Hepatocyte (in vitro differentiated cells): ENCODE measurements at places on chromosomes 7 and 10. TPM values are rescaled to one million over a fixed set of nuclear protein-coding genes. Genes with fewer than 3 reads are reported as not detected.
A peak's percentile ranks its signal among the peaks of the same experiment; 100 is the strongest.

- DNase-seq, result no peak
Observed at GRCh38 chr7:116148108-116148507, 62.2 kb upstream of the TES start.

DNA sequence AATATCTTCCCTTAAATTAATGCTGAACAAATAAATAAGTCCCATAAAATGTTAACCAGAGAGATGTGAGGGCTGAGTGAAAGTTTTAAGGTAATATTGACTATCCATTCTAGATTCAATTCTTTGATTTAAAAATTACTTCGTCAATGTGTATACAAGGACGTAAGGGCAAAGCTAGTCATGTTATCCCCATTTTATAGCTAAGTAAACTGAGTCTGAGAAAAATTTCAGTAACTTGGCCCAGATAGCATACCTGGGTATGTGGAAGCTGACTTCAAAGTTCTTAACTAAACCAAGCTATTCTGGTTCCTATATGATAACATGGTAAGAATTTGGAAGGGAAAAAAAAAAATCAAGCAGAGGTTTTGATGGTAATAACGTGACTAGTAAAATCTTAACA lies 72.4 kb downstream of the CADPS2 start:
- no peak for DNase-seq

TSPAN15 gene
- polyA plus RNA-seq, result 58.5 and 66.4 TPM in 2 replicates

DNA sequence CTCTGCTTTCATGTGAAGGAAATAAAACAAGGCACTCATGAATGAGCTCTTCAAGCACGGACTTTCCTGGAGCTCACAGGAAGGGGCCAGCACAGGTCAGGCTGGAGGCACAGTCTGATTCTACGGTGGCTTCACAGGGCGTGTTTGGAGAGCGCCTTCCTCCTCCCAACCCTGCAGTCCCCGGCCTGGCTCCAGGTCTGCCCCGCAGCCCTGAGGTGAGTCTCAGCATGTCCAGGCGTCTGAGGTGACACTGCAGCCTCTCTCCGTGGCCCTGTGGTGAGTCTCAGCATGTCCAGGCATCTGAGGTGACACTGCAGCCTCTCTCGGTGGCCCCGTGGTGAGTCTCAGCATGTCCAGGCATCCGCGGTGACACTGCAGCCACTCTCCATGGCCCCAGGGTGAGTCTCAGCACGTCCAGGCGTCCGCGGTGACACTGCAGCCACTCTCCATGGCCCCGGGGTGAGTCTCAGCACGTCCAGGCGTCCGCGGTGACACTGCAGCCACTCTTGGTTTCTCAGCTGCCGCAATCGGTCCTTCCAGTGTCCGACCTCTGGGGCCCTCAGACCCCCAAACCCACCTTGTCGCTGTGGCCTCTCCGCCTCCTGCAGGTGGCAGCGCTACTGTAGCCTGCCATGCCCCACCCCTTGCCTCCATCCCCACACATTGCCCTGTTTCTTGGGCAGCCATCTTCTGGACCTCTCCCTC lies 381.7 kb downstream of the DNAJB6 start:
- no peak for DNase-seq

- DNase-seq, result peak; percentile 10
Observed at GRCh38 chr7:123355576-123356190, 155.9 kb upstream of the SLC13A1 start.

- DNase-seq, result no peak
Observed at GRCh38 chr10:30758338-30758737, 128.8 kb upstream of the LYZL2 start.

WNT2 gene
- 26.3 and 32.6 TPM in 2 replicates for polyA plus RNA-seq

RNF148 gene
- polyA plus RNA-seq, result 0.48 TPM in 1 of 2 replicates, not detected in the other

- DNase-seq, result no peak
Observed at GRCh38 chr7:22867003-22867402, 44.4 kb upstream of the TOMM7 start.

- no peak for DNase-seq
Observed at GRCh38 chr10:103040418-103040817, 122.3 kb downstream of the CNNM2 start.

- no peak for DNase-seq
Observed at GRCh38 chr7:78852951-78853350, 600.5 kb downstream of the MAGI2 start.

GIMAP1 gene
- polyA plus RNA-seq, result 0.13 TPM in 2 replicates

TMEM178B gene
- 0.24 and 0.26 TPM in 2 replicates for polyA plus RNA-seq

PRSS1 gene
- polyA plus RNA-seq, result 67.6 and 78.5 TPM in 2 replicates

- DNase-seq, result peak; percentile 48
Observed at GRCh38 chr10:113680190-113681111, 739 bp downstream of the CASP7 start.

SHH gene
- polyA plus RNA-seq, result 8.0 and 12.1 TPM in 2 replicates

ADAM12 gene
- 4.9 and 6.0 TPM in 2 replicates for polyA plus RNA-seq

DNA sequence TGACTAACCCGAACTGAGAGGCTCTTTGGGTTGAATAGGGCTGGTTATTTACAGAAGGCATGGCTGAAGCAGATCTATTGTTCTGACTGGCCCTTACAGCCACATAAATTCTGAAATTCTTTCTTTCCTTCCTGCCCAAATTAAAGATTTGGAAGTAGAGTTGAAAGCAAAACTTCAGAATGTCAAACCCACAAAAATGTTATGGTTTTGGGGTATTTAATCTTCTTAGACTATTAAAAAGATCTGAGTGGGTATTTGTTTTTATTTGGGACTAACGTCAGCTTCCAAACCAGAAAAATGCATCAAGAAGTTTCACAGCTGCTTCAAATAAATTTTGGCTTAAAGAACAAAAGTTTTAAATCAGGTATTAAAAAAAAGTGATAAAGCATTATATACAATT lies 124.5 kb downstream of the AHR start:
- DNase-seq, result no peak

UNCX gene
- not detected in 2 replicates for polyA plus RNA-seq

- DNase-seq, result peak; percentile 71
Observed at GRCh38 chr7:92448205-92448747, 994 bp downstream of the GATAD1 start.

DNA sequence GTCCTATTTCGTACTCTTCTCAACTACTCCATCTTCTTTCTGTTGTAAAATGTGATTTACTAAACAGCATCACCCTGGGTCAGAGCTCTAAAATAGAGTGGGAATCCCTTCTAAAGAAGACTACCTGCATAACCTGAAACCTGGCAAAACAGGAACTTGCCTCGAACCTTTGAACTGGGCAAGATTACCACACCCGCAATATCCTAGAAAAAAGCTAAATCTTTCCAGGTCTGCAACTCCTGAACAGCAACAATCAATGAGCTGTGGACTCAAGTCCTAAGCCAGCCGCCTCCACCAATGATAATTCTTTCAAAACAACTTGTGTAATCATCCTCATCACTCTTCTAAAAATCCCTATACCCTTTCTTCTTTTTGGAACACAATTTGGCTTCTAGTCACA lies 824.2 kb upstream of the COBL start:
- no peak for DNase-seq

- DNase-seq, result no peak
Observed at GRCh38 chr10:78000956-78001472, 28.3 kb downstream of the POLR3A start.

DNA sequence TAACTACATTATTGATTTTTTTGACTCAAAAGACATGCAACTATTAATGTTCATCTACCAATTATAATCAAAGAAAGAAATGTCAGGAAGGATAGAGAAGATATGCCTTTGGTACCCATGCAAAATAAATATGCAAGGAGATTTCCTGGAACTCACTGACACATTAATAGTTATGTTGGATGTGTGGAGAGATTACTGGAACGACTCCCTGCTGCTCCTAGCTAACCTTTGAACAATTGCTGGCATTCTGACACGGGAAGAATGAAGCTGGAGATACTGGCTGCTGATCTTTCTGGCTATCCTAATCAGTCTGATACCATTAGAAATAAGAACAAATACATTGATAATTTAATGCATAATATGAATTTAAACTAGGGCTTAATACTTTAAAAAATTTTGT lies 507.9 kb upstream of the NRG3 start:
- no peak for DNase-seq

DNA sequence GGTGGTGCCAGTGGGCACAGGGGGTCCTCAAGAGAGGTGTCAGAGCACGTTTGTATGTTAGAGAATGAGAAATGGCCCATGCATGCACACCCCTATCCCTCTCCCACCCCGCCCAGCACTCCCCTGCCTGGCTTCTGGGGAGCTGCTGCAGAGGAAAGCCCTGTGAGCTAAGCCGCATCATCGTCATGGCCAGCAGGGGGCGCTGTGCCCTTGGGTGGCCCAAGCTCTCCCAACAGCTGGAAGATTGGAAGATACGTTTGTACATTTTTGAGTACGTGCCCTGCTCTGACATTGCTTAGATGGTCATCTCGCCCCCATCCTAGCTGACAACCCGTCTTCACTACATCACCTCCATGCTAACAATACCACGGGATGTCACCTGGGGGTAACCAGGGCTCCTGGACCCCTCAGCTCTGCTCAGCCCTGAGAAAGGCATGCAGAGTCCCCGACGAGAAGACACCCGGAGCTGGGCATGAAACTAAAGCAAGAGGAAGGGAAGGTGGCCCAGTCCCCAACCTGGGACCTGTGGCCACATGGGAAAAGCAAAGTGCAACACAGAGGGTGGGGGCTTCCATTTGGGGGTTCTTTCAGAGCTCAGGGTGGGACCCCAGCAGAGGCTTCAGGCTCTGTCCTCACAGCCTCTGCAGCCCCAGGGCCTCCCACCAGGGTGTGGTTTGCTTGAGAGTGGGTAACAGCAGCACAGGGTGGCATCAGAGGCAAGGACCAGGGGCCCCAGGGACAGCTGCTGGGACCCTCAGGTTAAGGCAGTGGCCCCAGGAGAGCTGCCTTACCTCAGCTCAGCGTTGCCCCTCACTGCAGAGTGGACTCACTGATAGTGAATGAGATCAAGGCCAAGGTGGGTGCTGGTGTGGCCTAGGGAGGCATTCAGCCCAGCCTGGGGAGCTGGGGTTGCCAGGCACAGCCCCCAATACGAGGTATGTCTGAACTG lies 136.6 kb downstream of the PTPN20 start:
- DNase-seq, result peak; percentile 86

MYOZ1 gene
- 0.44 and 1.3 TPM in 2 replicates for polyA plus RNA-seq

DNA sequence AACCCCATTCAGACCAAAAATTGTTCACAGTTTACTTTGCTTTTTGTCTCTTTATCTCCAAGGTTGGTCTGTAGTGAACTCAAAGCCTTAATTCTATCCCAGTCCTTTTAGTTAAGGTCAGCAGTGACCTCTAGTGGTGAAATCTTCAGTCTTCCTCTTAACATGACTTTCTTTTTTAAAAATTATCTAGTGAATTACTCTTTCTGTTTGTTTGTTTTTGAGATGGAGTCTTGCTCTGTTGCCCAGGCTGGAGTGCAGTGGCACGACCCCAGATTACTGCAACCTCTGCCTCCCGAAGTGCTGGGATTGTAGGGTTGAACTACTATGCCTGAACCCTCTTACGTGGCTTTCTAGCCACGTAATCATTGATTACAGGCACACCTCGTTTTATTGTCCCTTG lies 25.0 kb downstream of the ZNF487 start:
- peak; percentile 92 for DNase-seq

CHST3 gene
- 6.1 and 6.8 TPM in 2 replicates for polyA plus RNA-seq

- no peak for DNase-seq
Observed at GRCh38 chr7:120833546-120833945, 24.4 kb downstream of the TSPAN12 start.

- no peak for DNase-seq
Observed at GRCh38 chr7:131733604-131734003, 177.2 kb upstream of the PODXL start.

TRIM73 gene
- polyA plus RNA-seq, result 6.0 and 6.7 TPM in 2 replicates

TDRD1 gene
- polyA plus RNA-seq, result not detected in 2 replicates

BMS1 gene
- 13.4 and 14.5 TPM in 2 replicates for polyA plus RNA-seq

- peak; percentile 85 for DNase-seq
Observed at GRCh38 chr10:70405037-70405824, 1.3 kb downstream of the EIF4EBP2 start.

- DNase-seq, result no peak
Observed at GRCh38 chr7:136050462-136050847, 73.3 kb upstream of the MTPN start.

CHST15 gene
- 3.9 and 4.4 TPM in 2 replicates for polyA plus RNA-seq

GRCh38 chr7:13832346-13832745 lies 157.1 kb downstream of the ETV1 start:
- no peak for DNase-seq

HGF gene
- polyA plus RNA-seq, result 13.4 and 13.9 TPM in 2 replicates

DNA sequence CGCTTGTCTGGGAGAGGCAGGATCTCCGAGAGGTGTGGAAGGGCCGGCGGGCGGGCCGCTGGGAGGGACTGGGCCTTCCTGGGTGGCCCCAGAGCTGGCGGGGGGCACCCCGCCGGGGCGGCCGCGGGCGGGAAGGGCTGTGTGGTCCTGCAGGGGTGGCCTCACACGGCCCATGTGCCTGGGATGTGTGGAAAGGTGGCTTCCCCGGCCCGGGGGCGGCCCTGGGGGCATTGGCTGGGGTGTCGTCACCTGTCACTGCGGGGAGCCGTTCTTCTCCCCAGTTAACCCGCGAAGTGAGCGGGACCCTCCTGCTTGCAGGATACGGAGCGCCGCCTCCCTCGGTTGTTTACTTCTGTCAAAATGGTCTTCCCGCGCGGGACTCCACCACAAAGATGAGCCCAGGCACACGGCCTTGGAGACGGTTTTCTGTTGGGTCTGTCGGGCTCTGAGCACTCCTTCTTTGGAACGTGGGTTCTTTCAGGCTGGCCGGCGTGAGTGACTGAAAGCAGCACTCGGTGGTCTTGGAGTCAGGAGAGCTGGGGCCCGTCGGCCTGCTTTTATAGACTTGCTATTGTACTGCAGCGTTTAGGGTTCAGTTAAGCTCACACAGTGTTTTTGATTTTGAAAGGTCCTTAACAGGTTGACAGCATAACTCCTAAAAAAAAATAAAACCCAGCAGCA lies 700 bp downstream of the SMC3 start:
- peak; percentile 53 for DNase-seq

FAM241B gene
- 13.7 and 14.7 TPM in 2 replicates for polyA plus RNA-seq

IDI2 gene
- 0.29 TPM in 1 of 2 replicates, not detected in the other for polyA plus RNA-seq

DNA sequence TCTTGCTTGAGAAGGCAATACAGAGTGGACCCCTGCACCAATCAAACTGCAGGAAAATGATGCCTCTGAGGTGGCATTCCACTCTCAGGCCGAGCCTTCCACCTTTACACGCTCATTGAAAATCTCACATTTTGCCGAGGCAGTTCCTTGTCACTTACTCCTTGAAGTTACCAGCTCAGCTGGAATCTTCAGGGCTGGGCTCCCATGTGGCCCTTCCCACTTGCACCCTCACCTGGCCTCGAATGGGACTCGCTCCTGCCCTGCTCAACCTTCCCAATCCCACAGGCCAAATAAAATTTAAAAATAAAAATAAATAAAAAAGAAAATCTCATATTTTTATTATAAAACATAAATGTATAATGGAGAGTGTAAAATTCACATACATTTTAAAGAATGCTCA lies 790.7 kb upstream of the COBL start:
- no peak for DNase-seq

DNA sequence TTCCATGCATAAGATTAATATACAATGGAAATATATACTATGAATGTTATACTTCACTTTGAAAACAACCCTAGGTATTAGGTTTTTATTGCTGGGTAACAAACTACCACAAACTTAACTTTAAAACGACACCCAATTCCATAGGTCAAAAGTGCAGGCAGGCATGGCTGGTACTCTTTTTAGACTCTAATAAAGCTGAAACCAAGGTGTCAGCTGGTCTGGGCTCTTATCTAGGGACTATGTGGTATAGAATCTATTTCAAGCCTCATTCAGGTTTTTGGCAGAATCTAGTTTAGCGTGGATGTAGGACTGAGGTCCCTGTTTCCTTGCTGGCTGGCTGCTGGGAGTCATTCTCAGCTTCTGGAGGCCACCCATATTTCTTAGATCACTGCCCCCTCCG lies 65.0 kb upstream of the TMEM168 start:
- DNase-seq, result no peak

- peak; percentile 82 for DNase-seq
Observed at GRCh38 chr7:143381427-143382125, 431 bp downstream of the ZYX start.

- no peak for DNase-seq
Observed at GRCh38 chr10:13909516-13910258, 322.9 kb downstream of the PRPF18 start.

PKD1L1 gene
- 0.07 TPM in 1 of 2 replicates, not detected in the other for polyA plus RNA-seq
